Cardiac muscle cell (in vitro differentiated cells and primary cell): ENCODE measurements at places on chromosomes 2 and 18.
A peak's percentile ranks its signal among the peaks of the same experiment; 100 is the strongest.

DNA sequence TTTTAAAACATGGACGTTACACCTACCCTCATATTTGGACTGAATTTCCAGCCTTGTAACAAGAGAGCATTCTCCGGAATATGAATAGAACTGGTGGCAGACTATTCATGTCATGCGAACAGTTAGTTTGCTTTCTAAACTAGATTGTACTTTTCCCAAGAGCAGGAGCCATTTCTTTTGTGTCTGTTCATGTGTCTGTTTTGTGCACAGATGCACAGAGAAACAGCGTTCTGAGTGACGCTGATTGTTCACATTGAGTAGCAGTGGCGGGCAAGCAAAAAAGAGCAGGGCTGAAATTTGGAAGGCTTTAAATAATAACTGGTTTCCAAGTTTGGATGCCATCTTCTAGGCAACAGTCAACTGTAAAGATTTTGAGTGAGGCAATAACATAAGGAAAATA, 200.3 kb downstream of the NRXN1 start:
- H3K36me3 ChIP-seq = no peaks in the 10 kb centered on the region
- H3K4me3 ChIP-seq = no peak overlapping the region
- no peaks in the 10 kb centered on the region for H3K27me3 ChIP-seq
- no peak for DNase-seq
- H3K4me1 ChIP-seq = no peaks in the 10 kb centered on the region

- peaks cover 14% of the 10 kb centered on the region for H3K4me1 ChIP-seq
- H3K36me3 ChIP-seq = no peaks in the 10 kb centered on the region
- H3K27ac ChIP-seq = no peak overlapping the region
- no peaks in the 10 kb centered on the region for H3K27me3 ChIP-seq
- DNase-seq = no peak
- H3K4me3 ChIP-seq = no peak overlapping the region
Measured at GRCh38 chr2:61014763-61015162, 2.8 kb upstream of the PEX13 start.

GRCh38 chr2:37730037-37730818, 58.8 kb upstream of the CDC42EP3 start:
- peaks cover 6% of the 10 kb centered on the region for H3K4me1 ChIP-seq
- H3K27ac ChIP-seq = no peak overlapping the region
- H3K36me3 ChIP-seq = no peaks in the 10 kb centered on the region
- H3K4me3 ChIP-seq = no peak overlapping the region
- H3K27me3 ChIP-seq = no peaks in the 10 kb centered on the region

DNA sequence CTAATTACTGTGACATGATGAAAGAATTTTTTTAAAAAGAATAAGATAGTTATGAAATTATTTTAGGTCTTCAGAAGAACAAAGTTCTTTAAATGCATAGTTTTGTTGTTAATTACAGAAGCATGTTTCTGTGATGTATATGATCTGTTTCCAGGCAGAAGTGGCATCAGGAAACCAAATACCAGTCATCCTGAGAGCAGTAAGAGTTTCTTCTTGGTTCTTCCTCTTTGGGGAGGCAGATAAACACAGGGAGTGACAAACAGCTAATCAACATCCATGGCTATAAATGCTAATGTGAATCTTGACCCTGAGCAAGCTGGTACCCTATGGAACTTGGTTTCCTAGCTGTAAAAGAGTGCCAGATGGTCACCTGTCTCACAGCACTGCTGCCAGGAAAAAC, 29.2 kb downstream of the WIPF1 start:
- H3K4me1 ChIP-seq = peaks cover 8% of the 10 kb centered on the region
- no peaks in the 10 kb centered on the region for H3K27me3 ChIP-seq
- no peak overlapping the region for H3K27ac ChIP-seq
- peaks cover 9% of the 10 kb centered on the region for H3K36me3 ChIP-seq
- no peak for DNase-seq
- H3K4me3 ChIP-seq = no peak overlapping the region

DNA sequence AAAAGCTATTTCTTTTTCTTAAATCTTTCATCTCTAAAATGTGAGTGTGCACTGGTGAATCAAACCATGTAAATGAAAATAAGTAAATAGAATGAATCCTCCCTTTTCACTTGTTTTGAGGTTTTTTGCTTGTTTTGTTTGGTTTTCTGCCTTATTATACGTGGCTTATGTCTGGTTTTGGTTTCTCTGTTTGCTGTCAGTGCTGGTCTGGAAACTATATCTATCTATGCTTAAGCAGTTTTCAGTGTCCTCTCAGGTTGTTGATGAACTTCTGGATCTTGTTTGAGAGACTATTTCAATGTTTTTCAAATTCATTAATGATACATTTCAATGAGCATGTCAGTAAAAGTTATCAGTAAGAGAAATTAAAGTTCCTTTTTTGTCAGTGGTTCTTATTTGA, 48.1 kb upstream of the TNFRSF11A start:
- no peak overlapping the region for H3K27ac ChIP-seq
- H3K27me3 ChIP-seq = no peaks in the 10 kb centered on the region
- H3K4me1 ChIP-seq = no peaks in the 10 kb centered on the region
- no peak overlapping the region for H3K4me3 ChIP-seq

DNA sequence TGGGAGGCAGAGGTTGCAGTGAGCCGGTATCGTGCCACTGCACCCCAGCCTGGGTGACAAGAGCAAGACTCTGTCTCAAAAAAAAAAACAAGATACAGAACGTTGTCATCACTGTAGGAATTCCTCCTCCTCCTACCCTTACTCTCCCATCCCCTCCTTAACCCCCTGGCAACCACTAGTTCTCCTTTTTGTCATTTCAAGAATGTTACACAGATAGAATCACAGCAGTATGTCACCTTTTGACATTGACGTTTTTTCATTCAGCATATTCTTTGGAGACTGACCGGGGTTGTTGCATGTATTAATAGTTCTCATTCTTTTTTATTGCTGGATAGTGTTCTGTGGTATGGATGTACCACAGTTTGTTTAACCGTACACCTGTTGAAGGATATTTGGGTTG, 32.4 kb downstream of the TTLL4 start:
- no peak overlapping the region for H3K27ac ChIP-seq
- no peak for DNase-seq
- H3K4me3 ChIP-seq = no peak overlapping the region
- H3K27me3 ChIP-seq = no peaks in the 10 kb centered on the region

DNA sequence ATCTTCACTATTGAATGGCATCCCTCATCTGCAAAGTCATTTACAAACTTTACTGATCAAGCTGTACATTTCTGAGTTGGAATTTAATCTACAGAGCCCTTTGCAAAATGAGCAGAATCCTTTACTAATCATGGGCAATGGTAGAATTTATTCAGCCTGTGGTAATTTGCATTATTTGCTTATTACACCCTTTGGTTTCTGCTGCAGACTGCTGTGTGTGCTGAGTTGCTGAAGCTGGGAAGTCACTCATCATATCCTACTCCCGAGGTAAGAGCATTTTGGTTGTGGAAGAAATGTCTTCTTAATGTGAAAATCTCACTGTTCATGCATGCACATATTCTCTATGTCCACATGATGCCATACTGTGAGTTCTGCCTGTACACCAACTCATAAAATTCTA, 357.4 kb upstream of the SLC39A10 start:
- no peak for DNase-seq
- no peaks in the 10 kb centered on the region for H3K36me3 ChIP-seq
- H3K27me3 ChIP-seq = no peaks in the 10 kb centered on the region
- H3K27ac ChIP-seq = no peak overlapping the region

DNA sequence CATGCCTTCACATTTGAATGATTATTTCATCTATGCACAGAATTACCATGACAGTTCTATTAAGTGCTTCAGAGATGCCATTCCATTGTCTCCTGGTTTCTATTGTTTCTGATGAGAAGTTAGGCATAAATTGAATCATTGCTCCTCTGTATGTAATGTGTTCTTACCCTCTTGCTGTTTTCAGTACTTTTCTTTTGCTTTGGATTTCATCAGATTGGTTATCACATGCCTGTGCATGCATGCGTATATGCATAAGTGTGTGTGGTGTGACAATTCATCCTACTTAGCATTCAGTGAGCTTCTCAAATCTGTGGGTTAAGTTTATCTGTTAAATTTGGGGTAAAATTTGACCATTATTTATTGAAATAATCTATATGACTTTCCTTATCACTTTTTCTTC, 263.3 kb upstream of the RND3 start:
- H3K36me3 ChIP-seq = no peaks in the 10 kb centered on the region
- no peak for DNase-seq
- H3K4me1 ChIP-seq = no peaks in the 10 kb centered on the region
- no peak overlapping the region for H3K27ac ChIP-seq
- no peaks in the 10 kb centered on the region for H3K27me3 ChIP-seq
- H3K4me3 ChIP-seq = no peak overlapping the region

DNA sequence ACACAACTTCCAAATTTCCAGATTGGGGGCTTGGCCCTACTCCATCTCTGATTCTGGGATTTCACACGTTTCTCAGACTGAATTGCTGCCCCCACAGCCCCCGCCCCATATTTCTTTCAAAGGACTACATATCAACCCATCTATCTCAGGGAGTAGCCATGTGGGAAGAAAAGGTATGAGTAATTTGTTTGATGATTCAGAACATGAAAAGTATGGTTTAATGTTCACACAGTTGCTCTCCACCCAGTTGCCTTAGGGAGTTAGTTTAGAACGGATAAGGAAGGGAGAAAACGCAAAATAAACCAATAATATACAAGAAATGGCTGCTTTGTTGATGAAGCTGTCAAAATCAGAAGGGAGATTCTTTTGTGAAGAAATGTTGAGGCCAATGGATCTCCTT, 145.1 kb downstream of the PIEZO2 start:
- peak; percentile 18 for DNase-seq
- H3K36me3 ChIP-seq = no peaks in the 10 kb centered on the region
- no peaks in the 10 kb centered on the region for H3K27me3 ChIP-seq
- no peaks in the 10 kb centered on the region for H3K4me1 ChIP-seq

DNA sequence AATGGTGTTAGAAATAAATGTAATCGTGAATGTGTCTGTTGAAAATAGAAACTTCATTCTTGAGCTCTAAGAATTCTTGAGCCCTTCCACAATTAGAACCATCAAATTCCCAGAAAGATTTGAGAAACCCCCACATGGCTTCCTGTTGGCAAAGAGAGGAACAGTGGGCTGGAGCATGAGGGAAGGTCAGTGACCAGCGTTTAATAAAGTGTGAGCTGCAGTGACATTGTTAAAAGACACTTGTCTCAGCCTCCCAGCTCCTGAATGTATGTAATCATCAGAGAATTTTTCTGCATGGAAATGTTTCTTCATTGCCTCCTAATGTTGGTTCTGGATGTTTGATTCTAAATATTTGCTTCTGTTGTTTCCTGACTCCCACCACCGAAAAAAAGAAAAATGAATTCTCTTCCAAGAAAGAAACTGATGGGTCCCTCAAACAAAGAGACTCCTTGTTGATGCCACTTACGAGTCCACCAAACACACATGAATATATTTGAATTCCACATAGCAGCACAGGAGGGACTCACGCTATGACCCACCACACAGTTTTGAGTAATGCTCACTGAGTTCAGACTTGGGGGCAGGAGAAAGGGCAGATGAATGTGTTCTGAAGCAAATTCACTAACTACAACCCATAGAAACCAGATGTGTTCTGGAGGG, 225.1 kb upstream of the KLHL29 start:
- no peak for DNase-seq
- H3K27me3 ChIP-seq = no peaks in the 10 kb centered on the region
- no peak overlapping the region for H3K27ac ChIP-seq
- H3K36me3 ChIP-seq = no peaks in the 10 kb centered on the region
- no peak overlapping the region for H3K4me3 ChIP-seq

DNA sequence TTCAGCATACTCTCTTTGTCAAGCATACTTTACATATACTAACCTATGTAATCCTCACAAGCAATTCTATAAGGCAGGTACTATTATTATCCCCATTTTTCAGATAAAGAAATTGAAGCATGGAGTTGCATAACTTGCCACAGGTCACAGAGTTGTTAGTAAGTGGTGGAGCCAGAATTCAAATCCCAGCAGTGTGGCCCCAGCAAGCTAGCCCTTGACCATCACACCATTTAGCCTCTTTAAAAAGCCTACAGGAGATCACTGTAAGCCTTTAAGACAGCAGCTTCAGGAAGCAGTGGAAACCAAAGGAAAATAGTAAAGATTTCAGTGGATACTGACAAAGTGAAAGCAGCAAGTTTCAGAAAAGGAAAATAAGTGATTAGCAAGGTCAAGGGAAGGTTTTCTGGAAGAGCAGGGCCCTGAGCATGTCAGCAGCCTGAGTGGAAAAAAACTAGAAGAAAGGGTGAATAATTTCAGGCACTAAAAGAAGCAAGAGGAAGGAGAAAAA, 11.7 kb downstream of the B4GALT6 start:
- no peaks in the 10 kb centered on the region for H3K36me3 ChIP-seq
- DNase-seq = no peak
- no peak overlapping the region for H3K4me3 ChIP-seq
- peaks cover 15% of the 10 kb centered on the region for H3K4me1 ChIP-seq
- no peak overlapping the region for H3K27ac ChIP-seq

DNA sequence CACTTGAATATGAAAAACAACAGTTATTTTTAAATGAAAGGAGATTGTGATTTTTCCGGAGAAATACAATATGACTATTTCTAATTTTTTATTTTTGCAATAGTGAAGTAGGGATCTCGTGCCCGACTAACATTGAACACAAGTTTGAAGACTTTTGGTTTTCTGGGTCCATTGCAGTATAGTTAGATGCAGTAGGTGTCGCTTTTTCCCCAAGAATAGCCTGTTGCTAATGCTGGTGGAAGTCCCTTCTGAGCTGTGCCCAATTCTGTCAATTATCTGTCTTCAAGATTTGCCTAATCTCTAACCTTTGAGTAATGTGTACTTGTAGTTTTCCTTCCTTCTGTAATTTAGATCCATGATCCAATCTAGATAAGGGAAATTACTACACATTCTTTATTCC, 36.5 kb downstream of the SEMA4F start:
- no peak overlapping the region for H3K27ac ChIP-seq
- H3K27me3 ChIP-seq = peaks cover 7% of the 10 kb centered on the region
- no peaks in the 10 kb centered on the region for H3K36me3 ChIP-seq
- no peaks in the 10 kb centered on the region for H3K4me1 ChIP-seq
- no peak overlapping the region for H3K4me3 ChIP-seq

GRCh38 chr2:25251422-25252273, 83.3 kb upstream of the POMC start:
- peak overlapping the region; percentile 91 for H3K27ac ChIP-seq
- peaks cover 28% of the 10 kb centered on the region for H3K4me1 ChIP-seq
- H3K4me3 ChIP-seq = peak overlapping the region; percentile 32
- no peaks in the 10 kb centered on the region for H3K27me3 ChIP-seq

GRCh38 chr2:1339388-1340140, 73.7 kb upstream of the TPO start:
- H3K4me3 ChIP-seq = no peak overlapping the region
- DNase-seq = no peak
- no peak overlapping the region for H3K27ac ChIP-seq
- H3K36me3 ChIP-seq = no peaks in the 10 kb centered on the region
